ENCODE measurements at places on chromosomes 1 and 21.
A peak's percentile ranks its signal among the peaks of the same experiment; 100 is the strongest.

GRCh38 chr21:16419188-16419921, 689.6 kb downstream of the USP25 start:
- no peak for DNase-seq

DNA sequence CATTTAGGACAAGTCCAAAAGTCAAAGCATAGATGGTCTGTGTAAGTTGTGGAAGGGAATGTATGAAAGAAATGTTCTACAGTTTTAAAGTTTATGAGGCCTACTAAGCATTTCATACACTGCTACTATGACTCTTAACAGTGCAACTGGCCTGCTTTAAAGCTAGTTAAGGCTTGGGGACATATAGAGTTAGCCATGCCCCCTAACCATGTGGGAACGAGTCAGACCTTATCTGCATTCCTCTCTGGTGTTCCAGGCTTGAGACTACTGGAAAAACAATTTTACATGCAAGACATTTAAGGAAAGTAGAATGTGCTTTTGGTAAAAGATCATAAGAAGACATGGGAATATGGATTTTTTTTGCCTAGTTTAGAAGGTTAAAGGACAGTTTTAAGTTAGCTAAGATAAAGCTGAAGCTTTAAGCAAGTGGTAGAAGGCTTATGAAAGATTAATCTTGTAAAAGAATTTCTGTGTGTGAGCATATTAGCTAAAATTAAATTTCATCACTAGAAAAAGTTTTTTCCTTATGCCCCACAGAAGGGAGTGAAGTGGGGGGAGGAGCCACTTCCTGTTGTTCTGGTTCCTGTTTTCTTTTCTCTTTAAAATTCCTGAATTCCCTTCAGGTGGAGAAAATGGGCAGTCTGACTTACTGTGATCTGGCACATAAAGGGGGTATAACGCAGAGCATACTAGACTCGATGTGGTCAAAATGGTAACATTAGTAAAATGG, 8.9 kb upstream of the CD48 start:
- no peak for DNase-seq

DNA sequence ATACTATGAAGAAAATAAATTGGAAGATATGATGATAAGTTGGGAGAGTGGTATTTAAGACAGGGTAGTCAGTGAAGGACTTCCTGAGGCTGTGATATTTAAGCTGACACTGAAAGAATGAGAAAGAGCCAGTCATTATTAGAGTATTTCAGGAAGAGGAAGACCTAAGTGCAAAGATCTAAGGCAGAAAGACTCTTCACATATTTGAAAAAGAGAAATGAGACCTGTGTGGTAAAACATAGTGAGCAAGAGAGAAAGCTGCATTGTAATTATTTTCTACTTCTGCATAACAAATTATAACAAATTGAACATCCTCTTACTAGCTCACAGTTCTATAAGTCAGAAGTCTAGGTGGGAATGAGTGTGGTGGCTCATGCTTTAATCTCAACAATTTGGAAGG, 34.6 kb upstream of the DOCK7 start:
- DNase-seq: no peak

GRCh38 chr21:27265492-27265891, 298.6 kb upstream of the ADAMTS5 start:
- no peak for DNase-seq

DNA sequence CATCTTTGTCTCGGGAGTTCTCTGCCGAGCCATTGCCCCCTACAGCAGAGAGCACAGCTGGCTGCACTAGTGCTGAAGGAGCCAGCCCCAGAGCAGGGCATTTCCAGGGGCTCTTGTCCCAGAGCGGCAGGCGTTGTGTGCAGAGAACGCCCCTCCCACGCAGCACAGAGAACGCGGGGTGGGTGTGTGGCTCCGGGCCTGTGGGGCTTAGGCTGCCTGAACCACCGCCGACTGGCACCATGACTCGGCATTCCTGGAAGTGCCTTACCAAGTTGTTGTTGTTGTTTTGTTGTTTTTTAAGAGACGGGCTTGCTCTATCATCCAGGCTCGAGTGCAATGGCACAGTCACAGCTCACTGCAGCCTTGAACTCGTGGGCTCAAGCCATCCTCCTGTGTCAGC, 15.8 kb upstream of the DIP2A start:
- DNase-seq: no peak

- no peak for DNase-seq
These were observed 4.0 kb upstream of the GBP2 start for GRCh38 chr1:89129911-89130310.

- no peak for DNase-seq
These were observed 207.5 kb downstream of the KCNK2 start for GRCh38 chr1:215290018-215290417.

DNA sequence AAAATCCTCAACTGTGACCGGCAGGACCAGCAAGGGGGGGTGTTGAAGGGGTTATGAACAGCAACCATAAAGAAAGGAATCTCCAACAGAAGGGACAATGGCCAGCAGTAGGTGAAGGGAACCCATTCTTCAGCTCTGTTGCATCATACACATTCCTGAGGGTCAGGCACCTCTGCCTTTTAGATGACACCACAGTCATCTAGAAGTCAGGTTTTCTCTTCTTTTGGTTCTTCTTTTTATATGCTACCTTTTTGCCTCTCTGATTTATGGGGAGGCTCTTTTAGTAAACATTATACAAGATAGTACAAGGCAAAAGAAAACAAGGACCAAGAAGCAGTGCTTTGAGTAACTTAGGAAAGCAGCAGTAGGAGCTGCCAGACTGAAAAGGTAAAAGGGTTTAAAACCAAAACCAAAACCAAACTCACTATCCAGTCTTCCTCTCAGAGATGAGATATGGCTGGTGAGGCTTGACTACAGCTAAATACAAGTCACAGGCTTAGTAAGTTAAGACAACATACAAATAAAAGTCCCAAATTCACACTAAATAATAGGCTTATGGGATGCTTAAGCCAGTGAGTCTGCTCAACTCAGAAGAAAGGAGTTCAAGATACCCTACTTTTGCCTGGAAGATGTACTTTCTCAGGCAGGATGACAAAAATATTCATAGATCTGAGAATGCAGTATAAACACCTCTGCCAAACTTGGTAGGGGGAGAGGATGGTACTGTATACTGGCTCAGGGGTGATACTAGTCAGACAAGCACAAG, 4.1 kb downstream of the TEX38 start:
- no peak for DNase-seq

DNA sequence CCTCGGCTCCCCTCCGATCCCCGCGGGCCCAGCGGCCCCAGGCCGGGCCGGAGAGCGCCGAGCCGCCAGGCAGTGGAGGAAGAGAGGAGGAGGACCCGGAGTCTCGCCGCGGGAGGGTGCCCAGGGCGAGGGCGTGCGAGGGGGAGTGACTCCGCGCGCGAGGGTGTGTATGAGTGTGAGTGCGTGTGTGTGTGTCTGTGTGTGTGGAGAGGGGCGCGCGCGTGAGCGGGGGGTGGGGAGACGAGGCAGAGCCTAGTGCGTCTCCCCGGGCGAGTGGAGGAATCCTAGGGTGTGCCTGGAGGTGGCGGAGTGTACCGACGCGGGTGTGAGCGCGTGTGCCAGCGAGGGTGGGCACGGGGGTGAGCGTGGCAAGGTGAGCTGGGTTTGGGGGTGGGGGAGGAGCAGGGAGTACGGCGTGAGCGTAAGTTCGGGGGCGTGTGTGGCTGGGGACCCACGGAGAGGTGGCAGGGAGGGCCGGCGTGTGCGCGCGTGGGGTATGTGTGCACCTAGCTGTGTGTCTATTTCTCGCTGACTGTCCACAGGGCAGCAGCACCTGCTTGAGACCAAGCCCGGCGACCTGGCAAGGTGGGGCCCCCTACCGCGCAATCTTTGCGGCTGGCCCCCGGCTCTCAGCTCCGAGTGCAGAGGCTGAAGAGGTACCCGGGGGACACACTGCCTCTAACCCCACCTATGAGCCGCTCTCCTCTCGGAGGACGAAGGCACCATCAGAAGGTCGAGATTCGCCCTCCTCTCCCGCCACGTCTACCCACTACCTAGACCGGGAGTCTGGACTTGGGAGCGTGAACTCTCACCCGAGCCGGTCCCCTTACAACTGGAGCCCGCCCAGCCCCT, 784 bp upstream of the KCND3 start:
- DNase-seq: no peak

- DNase-seq: peak; percentile 32
These were observed 9.2 kb downstream of the SFT2D2 start for GRCh38 chr1:168234846-168235547.

GRCh38 chr1:183139281-183139942, 46.7 kb upstream of the LAMC2 start:
- DNase-seq: no peak

DNA sequence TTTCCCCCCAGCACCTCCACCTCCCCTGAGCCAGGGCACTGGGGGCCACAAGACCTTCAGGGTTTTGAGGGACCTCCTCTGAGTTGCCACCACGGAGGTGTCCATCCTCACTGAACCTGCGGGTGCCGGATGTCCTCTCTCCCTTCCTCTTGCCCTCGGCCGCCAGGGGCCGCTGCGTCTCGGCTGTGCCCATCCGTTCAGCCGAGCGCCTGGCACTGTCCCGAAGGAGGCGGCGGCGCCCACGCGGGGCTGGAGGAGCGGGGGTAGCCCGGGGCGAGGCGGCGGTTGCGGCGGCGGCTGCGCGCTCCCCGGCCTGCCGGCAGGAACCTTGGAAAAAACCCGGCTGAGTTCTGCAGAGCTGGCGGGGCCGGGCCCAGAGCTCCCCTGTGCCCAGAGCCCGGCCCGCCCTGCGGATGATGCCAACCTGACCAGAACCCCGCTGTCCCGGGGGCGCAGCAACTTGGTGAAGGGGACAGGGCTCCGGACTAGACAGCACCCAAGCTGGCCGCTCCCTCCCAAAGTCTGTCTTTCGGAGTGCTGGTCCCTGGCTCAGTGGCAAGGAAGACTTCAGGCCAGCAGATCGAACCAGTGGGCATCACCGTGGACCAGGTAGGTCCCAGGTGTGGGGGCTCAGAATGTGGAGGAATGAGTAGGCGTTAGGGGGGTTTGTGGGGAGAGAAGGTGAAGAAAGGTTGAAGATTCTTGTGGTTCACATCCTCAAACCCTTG, 3.7 kb upstream of the PPM1J start:
- peak; percentile 83 for DNase-seq

DNA sequence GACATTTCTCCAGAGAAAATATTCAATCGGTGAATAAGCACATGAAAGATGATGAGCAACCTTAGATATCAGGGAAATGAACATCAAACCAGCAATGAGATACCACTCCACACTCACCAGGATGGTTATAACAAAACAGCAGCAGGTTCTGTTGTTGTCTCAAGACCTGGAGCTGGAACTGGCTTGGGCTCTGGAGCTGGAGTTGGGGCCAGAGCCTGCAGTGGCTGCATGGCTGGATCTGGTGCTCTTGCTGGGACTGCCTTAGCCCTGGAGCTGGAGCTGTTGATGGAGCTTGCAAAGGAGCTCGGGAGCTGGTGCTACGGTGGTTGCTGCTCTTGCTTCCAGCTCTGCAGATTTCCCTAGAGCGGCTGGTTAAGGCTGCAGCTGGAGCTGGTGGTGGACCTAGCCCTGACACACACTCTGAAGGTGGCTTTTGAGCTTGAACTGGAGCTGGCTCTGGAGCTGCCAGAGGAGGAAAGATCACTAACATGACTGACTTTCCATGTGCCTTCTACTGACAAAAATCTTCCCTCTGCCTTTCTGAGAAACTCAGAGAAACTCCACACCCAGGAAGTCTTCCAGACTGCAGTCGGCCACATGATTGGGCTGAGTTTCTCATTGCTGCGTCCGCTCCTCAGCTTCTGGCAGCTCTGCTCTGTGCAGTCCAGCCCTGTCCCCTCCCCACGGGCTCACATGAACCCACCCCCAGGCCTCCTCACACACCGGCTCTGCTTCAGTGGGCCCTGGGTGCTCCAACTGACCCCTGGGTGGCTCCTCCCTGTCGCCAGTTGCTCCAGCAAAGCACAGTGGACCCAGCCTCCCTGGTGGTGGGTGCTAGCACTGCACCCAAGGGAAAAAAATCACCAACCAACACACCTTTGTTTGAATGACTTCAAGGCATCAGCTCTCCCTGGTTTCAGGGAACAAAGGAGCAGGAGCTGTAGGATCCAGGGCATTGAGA, 139.1 kb upstream of the FMN2 start:
- no peak for DNase-seq

GRCh38 chr21:43203591-43203990, 34.8 kb downstream of the CRYAA start:
- no peak for DNase-seq

DNA sequence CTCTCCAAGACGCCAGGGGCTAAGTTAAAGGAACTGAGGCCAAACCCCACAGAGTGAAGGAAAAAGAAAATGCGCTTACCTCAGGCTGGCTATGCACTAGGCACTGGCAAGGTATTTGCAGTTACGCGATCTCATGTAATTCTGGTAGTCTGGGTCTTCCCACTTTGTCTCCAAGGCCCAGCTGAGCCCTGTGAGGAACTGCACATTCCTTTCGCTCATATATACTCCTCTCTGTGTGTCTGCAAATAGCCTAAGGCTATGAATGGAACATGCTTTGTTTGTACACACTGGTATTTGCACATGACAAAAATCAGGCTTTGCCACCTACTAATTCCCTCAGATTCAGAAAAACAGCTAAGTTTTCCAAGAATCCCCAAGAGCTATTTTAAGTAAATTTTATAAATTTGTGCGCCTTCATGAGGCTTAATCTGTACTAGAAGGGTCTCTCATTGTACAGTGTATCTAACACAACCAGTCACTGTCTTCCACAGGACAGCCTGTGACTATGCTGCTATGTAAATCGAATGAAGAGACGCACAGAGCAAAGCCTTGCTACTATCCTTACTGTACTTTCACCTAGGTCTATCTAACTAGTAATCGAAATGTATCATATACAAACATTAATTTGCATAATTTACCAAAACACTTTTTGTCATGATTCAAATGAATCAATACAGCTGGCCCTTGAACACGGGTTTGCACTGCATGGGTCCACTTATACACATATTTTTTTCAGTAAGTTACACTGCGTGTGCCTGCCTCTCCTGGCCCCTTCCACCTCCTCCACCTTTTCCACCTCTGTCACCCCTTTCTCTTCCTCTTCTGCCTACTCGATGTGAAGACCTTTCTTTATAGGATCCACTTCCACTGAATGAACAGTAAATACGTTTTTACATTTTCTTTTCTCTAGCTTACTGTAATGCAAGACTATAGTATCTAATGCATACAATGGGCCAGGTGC, 87.0 kb downstream of the SIPA1L2 start:
- DNase-seq: no peak

- no peak for DNase-seq
These were observed 137.8 kb upstream of the KRTAP19-8 start for GRCh38 chr21:31176080-31176551.

GRCh38 chr1:158071138-158071537, 77.7 kb downstream of the KIRREL1 start:
- no peak for DNase-seq

GRCh38 chr1:96416701-96417444, 304.7 kb upstream of the PTBP2 start:
- DNase-seq: no peak

DNA sequence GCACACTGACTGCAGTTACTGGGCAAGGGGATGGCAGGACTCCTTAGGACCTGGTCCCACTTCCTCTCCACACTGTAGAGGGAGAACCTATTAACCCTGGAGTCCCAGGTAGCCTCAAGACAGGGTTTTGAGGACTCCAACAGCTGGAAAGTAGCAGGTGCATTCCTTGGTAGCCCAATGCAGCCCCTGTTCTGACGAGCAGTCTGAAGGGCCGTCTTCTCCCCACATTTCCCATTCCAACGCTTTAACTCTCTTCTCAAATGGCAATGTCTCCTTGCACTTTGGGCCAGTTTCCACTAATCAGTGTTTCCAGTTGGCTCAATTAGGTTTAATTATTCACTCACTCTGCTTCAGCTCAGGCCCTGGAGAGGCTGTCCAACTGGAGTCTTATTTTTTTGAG, 8.8 kb upstream of the INPP5B start:
- DNase-seq: no peak

Measured in CD4-positive, alpha-beta T cell treated with Interleukin-17A for 4 hours (primary cell).